ENCODE measurements at places on chromosomes 5 and 9.

- DNase-seq, result no peak
Observed at GRCh38 chr5:9401786-9402472, 143.9 kb downstream of the SEMA5A start.

- DNase-seq, result peak; percentile 45
Observed at GRCh38 chr9:128103589-128103962, 24.0 kb downstream of the PTGES2 start.

DNA sequence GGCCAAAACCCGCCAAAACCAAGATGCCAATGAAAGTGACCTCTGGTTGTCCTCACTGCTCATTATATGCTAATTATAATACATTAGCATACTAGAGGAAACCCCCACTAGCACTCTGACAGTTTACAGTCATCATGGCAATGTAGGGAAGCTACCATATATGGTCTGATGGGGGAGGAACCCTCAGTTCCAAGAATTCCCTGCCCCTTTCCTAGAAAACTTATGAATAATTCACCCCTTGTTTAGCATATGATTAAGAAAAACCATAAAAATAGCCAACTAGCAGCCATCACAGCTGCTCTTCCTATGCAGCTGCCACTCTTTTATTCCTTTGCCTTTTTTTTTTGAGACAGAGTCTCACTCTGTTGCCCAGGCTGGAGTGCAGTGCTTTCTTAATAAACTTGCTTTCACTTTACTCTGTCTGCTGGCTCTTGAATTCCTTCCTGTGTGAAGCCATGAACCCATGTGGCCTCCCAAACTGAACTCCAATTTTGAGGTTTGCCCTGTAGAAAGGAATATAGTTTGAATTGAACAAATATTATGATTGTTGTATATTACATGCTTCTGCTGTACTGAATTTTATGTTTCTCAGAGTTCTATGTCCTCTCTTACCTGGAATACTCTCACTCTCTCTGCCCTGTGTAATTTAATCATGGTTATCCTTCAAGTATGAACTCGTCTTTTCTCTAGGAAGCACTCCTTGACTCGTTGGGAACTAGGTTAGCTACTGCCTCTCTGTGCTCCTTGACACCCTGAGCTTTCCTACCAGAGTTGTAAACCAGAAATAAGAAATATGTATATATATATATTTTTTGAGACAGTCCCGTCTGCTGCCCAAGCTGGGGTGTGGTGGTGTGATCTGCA is 59.8 kb downstream of the KIAA1958 start:
- DNase-seq, result no peak

- DNase-seq, result peak; percentile 33
Observed at GRCh38 chr9:92988215-92988768, 41.0 kb downstream of the FGD3 start.

DNA sequence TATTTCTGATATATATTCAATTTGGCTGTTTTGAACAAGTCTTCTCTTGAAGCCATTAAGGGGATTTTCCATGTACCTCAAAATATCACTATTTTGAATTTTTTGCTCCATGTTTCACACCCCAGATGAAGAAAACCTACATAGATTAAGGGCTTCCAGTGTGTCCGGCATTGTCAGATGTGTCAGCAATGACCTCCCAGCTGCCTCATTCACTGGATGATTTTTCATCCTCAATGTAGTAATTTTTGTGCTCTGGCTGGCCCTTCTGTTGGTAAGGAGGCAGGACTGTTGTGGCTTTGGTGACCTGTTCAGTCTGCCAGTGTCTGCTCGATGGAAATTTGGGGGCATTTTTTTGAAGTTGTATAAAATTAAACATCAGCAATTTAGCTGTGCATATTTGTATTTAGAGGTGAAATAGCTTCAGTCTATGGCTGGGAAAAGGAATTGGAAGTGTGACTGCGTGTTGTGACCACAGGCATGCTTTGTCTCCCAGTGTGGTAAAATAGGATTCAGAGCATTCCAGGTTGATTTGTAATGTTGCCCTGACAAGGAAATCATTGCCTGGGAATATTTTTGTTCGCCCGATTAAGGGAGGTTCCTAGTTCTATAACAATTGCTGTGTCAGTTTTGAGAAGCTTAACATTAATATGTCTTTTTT is 312.4 kb downstream of the ARHGEF28 start:
- no peak for DNase-seq

- no peak for DNase-seq
Observed at GRCh38 chr9:21761309-21761901, 41.0 kb upstream of the MTAP start.

DNA sequence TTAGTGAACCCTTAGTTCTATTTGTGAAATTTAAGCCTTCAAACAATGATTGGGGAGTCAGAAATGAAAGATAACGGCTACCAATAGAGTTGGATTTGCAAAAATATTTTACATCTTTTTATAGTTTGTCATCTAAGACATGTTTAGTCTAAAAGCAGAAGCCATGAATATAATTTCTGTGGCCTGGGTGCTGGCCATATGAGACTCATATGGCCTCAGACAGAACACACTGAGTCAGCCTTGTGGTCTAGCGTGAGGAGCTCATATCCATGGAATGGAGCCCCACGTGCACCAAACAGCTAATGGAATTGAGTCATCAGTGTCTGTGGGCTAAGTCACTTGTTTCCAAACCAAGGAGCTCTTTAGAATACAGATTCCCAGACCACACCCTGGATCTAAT is 240.7 kb upstream of the NREP start:
- DNase-seq, result no peak

DNA sequence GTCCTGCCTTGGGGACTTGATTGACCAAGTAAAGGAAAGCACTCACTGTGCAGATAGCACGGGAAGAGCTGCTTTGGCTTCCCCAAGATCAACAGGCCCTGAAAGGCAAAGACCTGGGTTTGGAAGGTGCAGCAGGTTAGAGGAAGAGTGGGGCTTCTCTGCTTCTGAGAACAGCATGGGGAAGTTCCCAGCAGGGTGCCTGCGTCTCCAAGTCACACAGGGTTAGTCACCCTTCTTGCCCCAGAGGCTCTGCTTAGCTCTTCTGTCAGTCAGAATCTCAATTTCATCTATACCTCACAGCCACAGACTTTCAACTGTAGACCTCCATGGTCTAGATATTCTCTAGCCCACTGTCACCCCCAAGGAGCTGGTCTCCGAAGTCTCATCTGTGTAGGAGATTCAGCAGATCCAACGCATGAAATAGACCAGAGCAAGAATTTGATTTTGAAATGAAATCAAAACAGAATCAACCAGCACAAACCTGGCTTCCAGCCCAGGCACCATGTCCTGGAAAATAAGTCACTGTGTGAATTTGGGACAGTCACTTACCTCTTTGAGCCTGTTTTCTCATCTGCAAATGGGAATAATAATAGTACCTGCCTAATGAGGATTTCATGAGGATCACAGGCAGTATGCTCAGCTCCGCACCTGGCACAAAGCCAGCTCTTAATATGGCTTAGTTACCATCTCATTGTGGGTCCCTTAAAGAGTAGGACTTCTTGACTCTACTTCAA is 64.0 kb downstream of the SFXN1 start:
- DNase-seq, result no peak

DNA sequence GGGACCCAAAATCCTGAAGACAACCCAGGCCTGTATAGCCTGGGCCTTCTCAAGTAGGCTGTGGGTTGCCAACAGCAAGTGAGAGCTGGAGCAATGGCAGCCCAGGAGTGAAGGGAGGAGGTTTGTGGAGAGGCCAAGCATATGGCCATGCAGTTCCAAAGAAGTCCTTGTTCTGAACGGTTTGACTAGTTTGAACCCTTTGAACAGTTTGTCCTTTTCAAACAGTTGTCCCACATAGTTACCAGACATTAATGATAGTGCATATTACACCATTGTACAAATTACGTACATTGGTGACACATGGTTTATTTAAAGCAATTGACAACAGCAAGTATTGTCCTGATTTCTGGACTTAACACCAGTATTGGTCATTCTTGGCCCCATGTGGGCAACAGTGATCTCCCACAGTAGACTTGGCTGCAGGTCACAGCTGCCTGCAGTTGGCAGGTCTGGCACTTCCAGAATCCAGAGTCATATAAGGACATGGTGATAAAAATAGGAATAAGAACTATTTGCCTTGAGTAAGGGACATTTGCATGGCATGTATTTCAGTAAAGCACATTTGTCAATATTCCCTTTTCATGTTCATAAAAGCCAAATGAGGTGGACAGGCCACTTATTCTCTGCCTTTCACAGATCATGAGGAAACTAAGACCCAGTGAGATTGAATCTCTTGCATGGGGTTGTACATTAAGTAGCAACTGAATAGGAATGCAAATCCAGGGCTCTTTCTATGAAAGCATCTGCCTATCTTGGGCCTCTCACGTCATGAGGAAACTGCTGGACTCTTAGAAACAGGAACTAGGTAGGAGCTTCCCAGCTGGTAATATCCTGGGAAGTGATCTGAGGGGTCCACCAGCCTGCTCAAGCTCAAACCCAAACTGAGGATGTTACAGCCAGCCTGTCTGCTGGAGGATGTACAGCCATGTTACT is 30.3 kb downstream of the SLC25A48 start:
- no peak for DNase-seq

GRCh38 chr9:115978659-115979096 is 174.9 kb upstream of the PAPPA start:
- no peak for DNase-seq

DNA sequence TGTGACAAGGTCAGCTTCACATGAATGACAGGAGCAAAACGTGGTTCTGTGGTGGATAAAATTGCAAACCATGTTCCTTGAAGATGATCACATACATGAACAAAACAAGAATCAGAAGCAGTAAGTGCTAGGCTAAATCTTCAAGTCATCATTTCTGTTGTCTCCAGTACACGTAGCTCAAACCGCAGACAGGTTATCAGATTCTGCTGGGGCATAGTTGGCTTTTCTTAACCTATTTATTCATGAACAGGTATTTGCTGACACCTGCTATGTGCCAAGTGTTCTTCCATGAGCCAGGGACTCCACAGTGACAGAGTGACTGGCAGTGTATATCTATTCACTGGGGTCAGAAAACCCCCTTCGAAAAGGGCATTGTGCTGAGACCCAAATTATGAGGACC is 20.8 kb downstream of the MFAP3 start:
- no peak for DNase-seq

DNA sequence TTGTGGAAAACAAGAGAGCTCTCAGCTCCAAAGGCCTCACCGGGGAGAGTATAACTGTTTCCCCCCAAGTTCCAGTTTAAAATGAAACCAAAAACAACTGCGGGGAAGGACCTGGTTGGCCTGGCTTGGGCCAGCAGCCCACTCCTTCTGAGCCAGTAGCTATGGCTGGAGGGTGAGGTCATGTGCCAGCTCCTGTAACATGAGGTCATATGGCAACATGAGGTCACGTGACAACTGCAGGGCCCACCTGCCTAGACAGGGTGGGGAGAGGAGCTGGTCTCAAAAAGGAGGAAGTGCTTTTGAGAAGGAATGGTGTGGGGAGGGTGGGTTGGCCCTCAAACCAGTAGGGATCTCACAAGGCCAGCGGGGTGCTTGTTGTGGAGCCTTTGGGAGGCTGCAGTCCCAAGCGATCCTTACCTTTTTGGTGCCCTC is 29.3 kb upstream of the CRB2 start:
- DNase-seq, result no peak

DNA sequence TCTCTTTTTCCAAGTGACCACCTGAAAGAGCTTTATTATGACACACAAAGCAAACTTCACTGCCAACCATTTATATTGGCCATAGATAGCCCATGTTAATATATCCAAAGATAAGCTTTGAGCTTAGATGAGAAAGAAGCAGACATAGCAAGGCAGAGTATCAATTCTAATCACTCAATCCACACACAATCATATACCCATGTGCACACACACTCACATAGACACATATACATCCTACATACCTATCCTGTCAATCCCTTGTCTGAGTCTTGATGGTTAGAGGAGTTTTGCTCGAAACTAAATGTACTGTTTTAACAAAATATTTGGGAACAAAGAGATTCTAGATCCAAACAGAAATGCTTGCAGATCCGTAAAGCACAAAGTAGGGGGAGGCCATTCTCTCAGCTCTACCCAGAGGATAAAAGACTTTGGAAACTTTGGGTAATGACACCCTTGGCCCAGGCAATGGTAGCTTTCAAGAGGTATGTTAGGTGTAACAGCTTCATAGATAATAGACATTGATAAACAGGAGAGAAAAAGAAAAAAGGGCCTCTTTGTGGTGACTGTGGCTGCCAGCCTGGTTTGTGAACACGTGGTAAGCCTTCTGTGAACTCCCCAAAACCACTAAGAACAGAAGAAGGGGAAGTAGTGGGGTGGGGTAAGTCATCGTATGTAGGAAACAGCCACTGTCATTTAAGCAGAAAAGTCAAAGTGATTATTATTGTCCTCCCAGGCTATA is 121.6 kb downstream of the TLR4 start:
- peak; percentile 45 for DNase-seq

- DNase-seq, result no peak
Observed at GRCh38 chr5:93621327-93621798, 38.3 kb downstream of the NR2F1 start.

- DNase-seq, result no peak
Observed at GRCh38 chr9:135448663-135449100, 30.9 kb upstream of the PPP1R26 start.

- no peak for DNase-seq
Observed at GRCh38 chr5:41695920-41696582, 174.2 kb downstream of the OXCT1 start.

GRCh38 chr9:84900421-84900820 is 230.9 kb downstream of the NTRK2 start:
- DNase-seq, result no peak

DNA sequence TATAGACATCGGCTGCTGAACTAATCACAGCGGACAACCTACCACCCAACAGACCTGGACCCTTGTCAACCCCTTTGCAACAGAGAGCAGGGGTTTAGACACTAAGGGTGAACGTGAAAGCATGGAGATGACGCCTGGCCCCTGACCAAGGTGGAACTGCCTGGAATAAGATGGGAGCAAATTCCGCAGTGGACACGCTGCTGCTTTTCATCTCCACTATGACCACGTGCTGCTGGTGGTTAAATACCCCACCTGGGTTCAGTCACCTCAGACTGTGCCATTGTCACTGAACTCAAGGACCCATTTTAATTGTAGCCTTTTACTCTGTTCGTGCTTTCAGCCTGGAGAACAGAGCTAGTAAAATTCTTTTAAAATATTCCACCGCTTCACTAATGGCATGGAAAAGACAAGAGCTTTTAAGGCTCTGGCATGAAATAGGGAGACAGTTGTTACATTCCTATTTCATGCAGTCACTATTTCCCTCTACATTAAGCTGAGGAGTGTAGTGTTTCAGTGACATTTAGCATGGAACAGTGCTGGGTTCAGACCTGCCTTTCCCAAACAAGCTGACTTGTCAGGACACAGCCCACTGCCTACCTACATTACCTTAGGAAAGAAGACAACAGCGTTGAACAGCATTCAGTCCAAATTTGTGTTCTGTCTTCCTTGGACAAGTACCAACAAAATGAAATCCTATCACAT is 96.8 kb downstream of the ANKRD18B start:
- DNase-seq, result no peak

- DNase-seq, result no peak
Observed at GRCh38 chr5:59236448-59236847, 653.6 kb downstream of the RAB3C start.

- peak; percentile 17 for DNase-seq
Observed at GRCh38 chr5:116947691-116948528, 373.3 kb upstream of the SEMA6A start.

DNA sequence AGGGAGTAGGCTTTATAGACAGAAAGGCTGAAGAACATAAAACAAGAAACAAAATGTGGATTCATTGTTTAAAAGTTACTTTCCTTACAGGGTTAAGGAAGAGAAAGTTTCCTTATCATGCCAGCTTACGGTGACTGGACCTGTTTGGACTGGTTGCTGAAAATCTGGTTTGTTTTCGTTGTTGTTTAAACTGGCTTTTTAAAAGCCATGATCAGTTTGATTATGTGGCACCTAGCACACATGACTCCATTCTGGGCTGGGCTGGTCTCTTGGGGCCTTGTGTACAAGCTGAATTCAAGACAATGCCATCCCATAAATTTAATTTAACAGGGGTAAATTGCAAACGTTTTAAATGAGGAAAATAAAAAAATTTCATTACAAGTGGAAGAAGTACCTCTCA is 18.4 kb upstream of the ZNF474 start:
- no peak for DNase-seq

Measured in CD4-positive, alpha-beta T cell treated with Interleukin-6 at 100 ng/mL for 8 hours (primary cell).